Endodermal cell (in vitro differentiated cells): ENCODE measurements at places on chromosomes 4 and X. TPM values are rescaled to one million over a fixed set of nuclear protein-coding genes. Genes with fewer than 3 reads are reported as not detected.

Gene HHIP
- total RNA-seq = 3.2 and 3.4 TPM in 2 replicates

Gene TIGD4
- 2.1 and 2.6 TPM in 2 replicates for total RNA-seq

Gene MND1
- 15.4 and 17.1 TPM in 2 replicates for total RNA-seq

Gene ZC4H2
- 29.6 and 31.9 TPM in 2 replicates for total RNA-seq

Gene MAGEA12
- not detected in 3 replicates for total RNA-seq

- no peaks in the 10 kb centered on the region for H3K4me1 ChIP-seq
- peak within 1 kb of the TSS; percentile 99 for H3K27ac ChIP-seq
- H3K27me3 ChIP-seq = no peaks in the 10 kb centered on the region
- H3K4me3 ChIP-seq = peak within 1 kb of the TSS; percentile 95
These were observed at the start of gene STAG2 for GRCh38 chrX:123961268-123962005. Gene STAG2 (plus strand): TSS chrX:123961706. CDS start chrX:124022628, 60,922 bp downstream.

DNA sequence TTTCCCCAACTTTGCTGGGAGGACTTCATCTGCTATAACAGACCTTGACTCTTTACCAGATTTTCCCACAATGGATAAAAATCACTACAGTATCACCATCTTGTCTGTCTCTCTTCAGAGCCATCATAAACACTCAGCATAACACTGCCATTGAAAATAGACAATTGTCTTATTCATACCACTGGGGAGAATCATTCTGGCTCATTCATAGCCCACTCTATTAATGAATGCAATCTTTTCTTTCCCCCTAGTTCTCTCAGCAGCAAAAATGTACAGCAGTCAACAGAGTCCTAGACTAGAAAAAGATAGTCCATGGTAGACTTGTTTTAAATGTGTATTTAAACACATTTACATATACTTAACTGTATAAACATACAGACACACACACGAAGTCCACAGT is 19.2 kb downstream of the SLC9A7 start:
- no peak overlapping the region for H3K4me3 ChIP-seq
- H3K4me1 ChIP-seq = no peaks in the 10 kb centered on the region
- H3K27me3 ChIP-seq = no peaks in the 10 kb centered on the region

DNA sequence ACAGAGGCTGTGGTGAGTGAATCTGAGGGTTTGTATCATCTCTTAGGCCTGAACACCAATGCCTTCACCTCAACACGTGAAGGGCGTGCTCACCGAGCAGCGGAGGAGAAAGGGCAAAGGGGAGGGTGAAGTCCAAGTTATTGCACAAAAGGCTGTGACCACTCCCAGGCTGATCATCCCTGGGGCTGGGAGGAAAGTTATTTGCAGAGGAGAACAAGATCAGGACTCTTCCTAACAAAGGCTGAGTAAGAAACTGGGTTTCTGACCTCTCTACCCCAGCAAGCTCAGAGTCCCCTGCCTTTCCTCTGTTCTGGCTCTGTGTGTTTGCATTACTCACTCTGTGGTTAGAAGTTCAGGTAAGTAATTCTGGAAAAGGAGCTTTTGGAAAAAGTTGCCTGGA is 366.3 kb upstream of the CXorf51A start:
- no peak overlapping the region for H3K4me3 ChIP-seq
- H3K4me1 ChIP-seq = no peaks in the 10 kb centered on the region
- H3K36me3 ChIP-seq = no peaks in the 10 kb centered on the region
- H3K27ac ChIP-seq = no peak overlapping the region
- no peak for DNase-seq

- H3K36me3 ChIP-seq = no peaks in the 10 kb centered on the region
- peaks cover 3% of the 10 kb centered on the region for H3K4me1 ChIP-seq
- H3K4me3 ChIP-seq = no peak overlapping the region
These were observed 428 bp downstream of the ADAD1 start for GRCh38 chr4:122379239-122379638.

- H3K36me3 ChIP-seq = peaks cover 18% of the 10 kb centered on the region
- H3K4me1 ChIP-seq = no peaks in the 10 kb centered on the region
- no peak for DNase-seq
- H3K27ac ChIP-seq = no peak overlapping the region
- no peak overlapping the region for H3K4me3 ChIP-seq
- H3K27me3 ChIP-seq = no peaks in the 10 kb centered on the region
These were observed 15.8 kb downstream of the BRCC3 start for GRCh38 chrX:155086961-155087735.

GRCh38 chrX:48540028-48540375 is 488 bp downstream of the TBC1D25 start:
- no peaks in the 10 kb centered on the region for H3K36me3 ChIP-seq
- no peaks in the 10 kb centered on the region for H3K4me1 ChIP-seq

GRCh38 chrX:70437011-70437410 is 7.6 kb upstream of the DLG3 start:
- H3K27ac ChIP-seq = no peak overlapping the region
- H3K4me3 ChIP-seq = no peak overlapping the region
- peaks cover 8% of the 10 kb centered on the region for H3K27me3 ChIP-seq
- no peaks in the 10 kb centered on the region for H3K4me1 ChIP-seq
- H3K36me3 ChIP-seq = no peaks in the 10 kb centered on the region
- no peak for DNase-seq

- no peak for DNase-seq
- H3K27me3 ChIP-seq = no peaks in the 10 kb centered on the region
- H3K4me1 ChIP-seq = no peaks in the 10 kb centered on the region
These were observed 1236.5 kb upstream of the TENM3 start for GRCh38 chr4:181006499-181007260.

DNA sequence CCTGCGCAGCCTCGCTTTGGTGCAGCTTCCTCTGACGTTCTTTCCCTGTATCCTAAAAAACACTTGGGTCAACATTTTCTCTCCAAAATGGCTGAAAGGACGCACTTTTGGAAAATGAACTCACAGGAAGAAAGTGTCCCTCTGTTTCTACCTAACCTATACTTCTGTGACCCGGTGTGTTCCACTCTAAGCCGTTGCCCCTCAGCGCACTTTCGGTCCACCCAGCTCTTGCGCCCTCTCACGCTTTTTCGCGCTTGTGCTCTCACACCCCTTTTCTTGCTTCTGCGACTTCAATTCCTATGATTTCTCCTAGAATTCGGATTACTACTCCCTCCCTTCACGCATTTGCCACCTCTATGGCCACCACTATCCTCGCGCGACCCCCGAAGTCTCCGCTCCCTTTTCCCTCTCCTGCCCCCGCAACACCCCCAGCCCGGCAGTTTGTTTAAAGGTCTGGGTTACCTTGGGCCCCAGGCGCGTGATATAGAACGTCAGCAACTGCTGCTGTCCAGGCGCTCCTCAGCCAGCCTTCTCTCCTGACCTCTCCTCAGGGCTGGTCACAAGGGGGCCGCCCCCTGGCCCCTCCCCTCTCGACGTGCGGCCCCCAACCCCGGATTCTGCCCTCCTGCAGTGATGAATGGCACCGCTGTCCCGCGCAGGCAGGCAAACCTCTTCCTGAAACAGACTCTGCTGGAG is at the start of gene USP51:
USP51 (minus strand) TSS at position 535 of the 696 bp plus-strand sequence. CDS start 909 bp downstream, outside the sequence.
- H3K27me3 ChIP-seq = no peaks in the 10 kb centered on the region
- H3K36me3 ChIP-seq = peaks cover 10% of the 10 kb centered on the region
- no peaks in the 10 kb centered on the region for H3K4me1 ChIP-seq
- DNase-seq = peak; percentile 86
- peak within 1 kb of the TSS; percentile 76 for H3K27ac ChIP-seq
- peak within 1 kb of the TSS; percentile 86 for H3K4me3 ChIP-seq

DNA sequence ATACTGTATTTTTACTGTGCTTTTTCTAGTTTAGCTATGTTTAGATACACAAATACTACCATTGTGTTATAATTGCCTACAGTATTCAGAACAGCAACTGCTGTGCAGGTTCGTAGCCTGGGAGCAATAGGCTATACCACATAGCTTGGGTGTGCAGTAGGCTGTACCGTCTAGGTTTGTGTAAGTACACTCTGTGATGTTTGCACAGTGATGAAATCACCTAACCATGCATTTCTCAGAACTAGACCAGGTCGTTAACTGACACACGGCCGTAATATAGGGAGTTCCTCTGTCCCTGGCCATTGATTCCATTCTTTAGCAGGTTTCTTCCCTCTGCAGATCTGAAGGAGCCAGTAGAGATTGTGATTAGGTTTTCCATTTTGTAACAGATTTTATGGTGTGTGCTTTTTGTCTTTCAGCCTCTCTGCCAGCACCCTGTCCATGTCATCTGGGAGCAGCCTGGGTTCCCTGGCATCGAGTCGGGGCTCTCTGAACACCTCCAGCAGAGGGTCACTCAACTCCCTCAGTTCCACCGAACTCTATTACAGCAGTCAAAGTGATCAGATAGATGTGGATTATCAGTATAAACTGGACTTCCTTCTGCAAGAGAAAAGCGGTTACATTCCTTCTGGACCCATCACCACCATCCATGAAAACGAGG is 59.5 kb downstream of the CLDN22 start:
- H3K27ac ChIP-seq = no peak overlapping the region
- H3K27me3 ChIP-seq = no peaks in the 10 kb centered on the region
- H3K4me1 ChIP-seq = peaks cover 8% of the 10 kb centered on the region
- peaks cover 91% of the 10 kb centered on the region for H3K36me3 ChIP-seq

- no peak for DNase-seq
- no peaks in the 10 kb centered on the region for H3K36me3 ChIP-seq
- H3K4me1 ChIP-seq = no peaks in the 10 kb centered on the region
- no peak overlapping the region for H3K4me3 ChIP-seq
- no peak overlapping the region for H3K27ac ChIP-seq
These were observed 961.0 kb downstream of the PCDH18 start for GRCh38 chr4:136571315-136571714.

- peaks cover 6% of the 10 kb centered on the region for H3K4me1 ChIP-seq
- H3K36me3 ChIP-seq = no peaks in the 10 kb centered on the region
- no peaks in the 10 kb centered on the region for H3K27me3 ChIP-seq
- H3K27ac ChIP-seq = no peak overlapping the region
- H3K4me3 ChIP-seq = no peak overlapping the region
These were observed 112.8 kb upstream of the DKK2 start for GRCh38 chr4:107148904-107149303.

- no peak overlapping the region for H3K4me3 ChIP-seq
- peaks cover 4% of the 10 kb centered on the region for H3K4me1 ChIP-seq
- DNase-seq = no peak
- no peak overlapping the region for H3K27ac ChIP-seq
- H3K27me3 ChIP-seq = no peaks in the 10 kb centered on the region
These were observed 316.2 kb downstream of the UNC5C start for GRCh38 chr4:95232358-95233156.

DNA sequence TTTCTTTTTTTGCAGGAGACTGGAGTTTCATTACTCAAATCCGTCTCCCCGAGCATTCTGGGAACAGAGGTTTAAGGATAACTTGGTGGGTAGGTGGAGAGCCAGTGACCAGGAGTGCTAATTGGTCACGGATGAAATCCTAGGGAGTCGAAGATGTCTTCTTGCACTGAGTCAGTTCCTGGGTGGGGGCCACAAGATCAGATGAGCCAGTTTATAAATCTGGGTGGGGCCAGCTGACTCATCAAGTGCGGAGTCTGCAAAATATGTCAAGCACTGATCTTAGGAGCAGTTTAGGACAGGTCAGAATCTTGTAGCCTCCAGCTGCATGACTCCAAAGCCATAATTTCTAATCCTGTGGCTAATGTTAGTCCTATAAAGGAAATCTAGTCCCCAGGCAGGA is 741.3 kb downstream of the PCDH7 start:
- no peak overlapping the region for H3K27ac ChIP-seq
- no peak overlapping the region for H3K4me3 ChIP-seq
- no peaks in the 10 kb centered on the region for H3K27me3 ChIP-seq
- no peaks in the 10 kb centered on the region for H3K4me1 ChIP-seq
- H3K36me3 ChIP-seq = no peaks in the 10 kb centered on the region

DNA sequence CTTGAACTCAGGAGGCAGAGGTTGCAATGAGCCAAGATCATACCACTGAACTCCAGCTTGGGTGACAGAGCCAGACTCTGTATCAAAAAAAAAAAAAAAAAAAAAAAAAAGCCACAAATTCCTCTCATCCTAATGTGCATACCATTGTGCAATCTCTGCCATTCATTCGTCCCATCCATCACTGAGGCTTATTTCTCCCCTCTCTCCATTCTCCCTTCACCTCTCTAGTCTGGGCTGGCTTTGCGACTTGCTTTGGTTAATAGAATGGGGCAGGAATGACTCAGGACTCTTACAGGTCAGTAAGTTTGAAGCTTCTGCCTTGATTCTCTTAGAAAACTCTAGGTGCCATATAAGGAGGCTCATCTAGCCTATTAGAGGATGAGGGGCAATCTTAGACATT is 60.3 kb upstream of the DDX3X start:
- no peaks in the 10 kb centered on the region for H3K27me3 ChIP-seq
- no peak for DNase-seq
- H3K4me1 ChIP-seq = no peaks in the 10 kb centered on the region

- H3K4me1 ChIP-seq = no peaks in the 10 kb centered on the region
- H3K36me3 ChIP-seq = no peaks in the 10 kb centered on the region
These were observed 133.5 kb downstream of the BTC start for GRCh38 chr4:74660866-74661265.

DNA sequence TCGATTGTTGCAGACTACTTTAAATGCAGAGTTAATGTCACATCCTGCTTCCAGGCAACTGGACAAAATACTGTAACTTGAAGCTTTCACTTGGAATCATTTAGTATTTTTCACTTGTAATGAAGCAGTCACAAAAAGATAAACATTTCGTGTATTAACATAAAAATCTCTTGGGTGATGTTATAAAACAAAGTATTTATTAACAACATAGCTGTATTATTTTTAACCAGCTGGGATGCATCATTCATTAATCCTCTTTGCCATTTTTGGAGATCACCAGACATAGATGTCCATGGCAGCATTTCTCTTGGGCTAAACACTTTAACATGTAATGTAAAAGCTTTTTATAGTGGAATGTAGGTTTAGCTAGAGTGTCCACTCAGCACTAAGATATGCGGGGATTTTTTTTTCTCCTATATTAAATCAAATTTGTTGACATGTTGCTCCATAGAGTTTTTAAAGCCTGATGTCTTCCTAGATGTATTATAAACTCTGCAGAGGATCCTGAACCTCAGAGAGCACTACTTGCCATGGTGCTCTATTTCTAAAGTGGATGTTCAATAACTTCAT is 193.7 kb upstream of the SPANXN4 start:
- DNase-seq = no peak
- H3K27me3 ChIP-seq = no peaks in the 10 kb centered on the region
- no peaks in the 10 kb centered on the region for H3K4me1 ChIP-seq
- H3K27ac ChIP-seq = no peak overlapping the region

- no peaks in the 10 kb centered on the region for H3K27me3 ChIP-seq
- DNase-seq = peak; percentile 93
- no peak overlapping the region for H3K27ac ChIP-seq
- H3K36me3 ChIP-seq = no peaks in the 10 kb centered on the region
- H3K4me1 ChIP-seq = no peaks in the 10 kb centered on the region
- no peak overlapping the region for H3K4me3 ChIP-seq
These were observed 41.3 kb upstream of the ATP6AP2 start for GRCh38 chrX:40539214-40540142.

DNA sequence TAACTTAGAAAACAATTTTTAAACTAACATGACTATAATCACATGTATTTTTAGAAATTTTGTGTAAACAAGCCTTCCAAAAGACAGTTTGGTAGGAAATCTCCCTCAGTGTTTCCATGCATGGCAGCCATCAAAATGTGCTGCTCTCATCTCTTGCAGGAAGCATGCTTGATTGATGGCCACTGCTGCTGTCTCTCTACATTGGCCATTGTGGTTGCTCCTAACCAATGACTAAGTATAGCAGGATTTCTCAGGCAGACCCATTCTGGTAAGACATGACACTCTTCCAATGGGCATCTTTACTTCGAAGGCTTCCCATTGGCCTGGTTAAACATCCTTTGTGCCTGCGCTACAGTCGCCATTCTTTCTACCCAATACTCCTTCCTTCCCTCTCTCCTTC is 78.9 kb upstream of the GUCY1A1 start:
- no peak overlapping the region for H3K27ac ChIP-seq
- no peak overlapping the region for H3K4me3 ChIP-seq
- no peaks in the 10 kb centered on the region for H3K27me3 ChIP-seq
- DNase-seq = no peak
- H3K36me3 ChIP-seq = no peaks in the 10 kb centered on the region
